ENCODE measurements at places on chromosomes 6 and 20.

DNA sequence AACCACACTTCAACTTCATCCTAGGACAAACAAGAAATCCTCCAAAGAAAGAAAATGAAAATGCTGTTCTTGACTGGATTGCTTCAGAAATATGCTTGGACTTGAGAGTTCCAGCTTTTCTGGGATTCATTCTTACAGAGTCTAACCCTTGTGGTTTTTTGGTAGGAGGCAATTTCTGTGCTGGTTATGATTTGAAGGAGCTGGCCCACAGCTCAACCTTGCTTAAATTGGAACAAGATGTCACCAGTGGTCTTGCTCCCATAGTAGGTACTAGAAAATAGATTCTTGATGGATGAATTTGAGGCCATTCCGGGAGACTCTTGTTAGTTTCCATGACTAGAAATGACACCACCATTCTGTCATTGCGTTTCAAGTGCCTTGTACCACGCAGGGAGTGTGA is 54.3 kb upstream of the BMP6 start:
- DNase-seq, result no peak

GRCh38 chr6:9404351-9405146 is 969.2 kb upstream of the SLC35B3 start:
- DNase-seq, result no peak

- DNase-seq, result no peak
These were observed 261.5 kb downstream of the BMP2 start for GRCh38 chr20:7029019-7029418.

GRCh38 chr20:35276408-35276807 is 1.5 kb downstream of the MMP24OS start:
- DNase-seq, result no peak

GRCh38 chr6:154482858-154483257 is 27.6 kb downstream of the CNKSR3 start:
- DNase-seq, result no peak

DNA sequence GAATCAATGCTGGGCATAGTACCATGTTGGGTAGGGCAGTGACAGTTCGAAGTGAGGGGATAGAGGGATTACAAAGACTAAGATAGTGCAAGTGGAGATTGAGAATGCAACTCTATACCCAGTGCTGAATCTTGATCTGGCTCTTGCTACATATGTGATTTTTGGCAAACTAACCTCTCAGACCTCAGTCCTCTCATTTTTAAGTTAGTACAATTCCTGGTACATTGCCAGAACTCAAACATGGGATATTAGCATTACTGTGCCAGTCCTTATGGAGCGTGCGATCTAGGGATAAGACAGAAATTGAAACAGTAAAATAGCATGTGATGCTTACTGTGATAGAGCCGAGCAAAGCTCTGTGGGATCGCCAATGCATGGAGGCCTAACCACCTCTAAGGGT is 188.4 kb downstream of the MTFR2 start:
- DNase-seq, result no peak

- DNase-seq, result no peak
These were observed 251.6 kb upstream of the TAB2 start for GRCh38 chr6:149065658-149066556.

DNA sequence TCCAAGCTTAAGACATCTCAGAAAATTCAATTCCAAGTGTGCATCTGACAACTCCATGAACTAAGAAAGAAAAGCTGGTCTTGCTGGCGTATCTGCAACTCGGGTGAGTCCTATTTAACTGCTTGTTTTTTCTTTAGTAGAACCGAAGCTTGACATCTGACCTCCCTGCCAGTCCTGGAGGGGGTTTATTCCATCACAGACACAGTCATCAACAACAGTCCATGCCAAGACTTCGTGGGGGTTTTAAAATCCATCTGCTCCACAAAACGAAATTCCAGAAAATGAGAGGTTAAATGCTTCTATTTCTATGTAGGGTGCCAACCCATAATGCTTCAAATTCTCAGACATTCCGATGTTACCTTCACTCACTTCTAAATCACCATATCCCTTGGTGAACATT is 133.9 kb downstream of the IPCEF1 start:
- no peak for DNase-seq

Data from stimulated activated CD8-positive, alpha-beta memory T cell treated with anti-CD3 and anti-CD28 coated beads, Interleukin-4, amount 100 ng/mL, for 4 hours (primary cell).